Stimulated activated CD8-positive, alpha-beta memory T cell treated with anti-CD3 and anti-CD28 coated beads, Interleukin-7, amount 100 ng/mL, for 1 hour (primary cell): ENCODE measurements at places on chromosomes 16 and 17.

- no peak for DNase-seq
Observed at GRCh38 chr17:45262516-45263476, 902 bp upstream of the SPATA32 start.

- DNase-seq: no peak
Observed at GRCh38 chr17:82767041-82767754, 15.3 kb downstream of the TBCD start.

GRCh38 chr17:77677630-77678029 is 280.9 kb upstream of the TNRC6C start:
- DNase-seq: no peak

DNA sequence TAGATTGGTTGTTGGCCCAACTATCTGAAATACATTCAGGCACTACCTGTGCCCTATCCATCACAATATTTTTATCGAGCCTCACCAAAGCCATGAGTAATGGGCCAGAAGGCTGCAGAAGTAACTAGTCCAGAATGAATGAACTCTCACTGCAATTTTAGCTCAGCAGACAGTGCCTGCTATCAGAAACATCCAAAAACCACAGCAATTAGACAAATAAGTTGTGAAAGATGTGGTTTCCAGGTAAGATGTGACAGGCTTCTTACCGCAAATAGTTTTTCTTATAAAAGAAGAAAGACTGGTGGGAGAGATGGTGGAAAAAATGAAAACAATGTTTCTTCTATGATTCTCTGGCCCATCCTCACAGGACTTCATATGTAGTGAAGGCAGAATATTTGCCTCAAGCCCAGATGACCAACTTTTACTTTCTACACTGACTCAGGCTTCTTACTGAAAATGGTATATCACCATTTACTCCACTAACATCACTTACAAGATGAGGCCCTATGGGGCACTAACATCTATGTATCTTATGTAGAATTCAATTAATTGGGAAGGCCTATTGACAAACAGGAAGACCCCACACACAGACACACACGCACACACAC is 9.8 kb upstream of the RFFL start:
- DNase-seq: no peak

GRCh38 chr16:67014634-67015312 is 14.2 kb upstream of the CBFB start:
- DNase-seq: no peak

DNA sequence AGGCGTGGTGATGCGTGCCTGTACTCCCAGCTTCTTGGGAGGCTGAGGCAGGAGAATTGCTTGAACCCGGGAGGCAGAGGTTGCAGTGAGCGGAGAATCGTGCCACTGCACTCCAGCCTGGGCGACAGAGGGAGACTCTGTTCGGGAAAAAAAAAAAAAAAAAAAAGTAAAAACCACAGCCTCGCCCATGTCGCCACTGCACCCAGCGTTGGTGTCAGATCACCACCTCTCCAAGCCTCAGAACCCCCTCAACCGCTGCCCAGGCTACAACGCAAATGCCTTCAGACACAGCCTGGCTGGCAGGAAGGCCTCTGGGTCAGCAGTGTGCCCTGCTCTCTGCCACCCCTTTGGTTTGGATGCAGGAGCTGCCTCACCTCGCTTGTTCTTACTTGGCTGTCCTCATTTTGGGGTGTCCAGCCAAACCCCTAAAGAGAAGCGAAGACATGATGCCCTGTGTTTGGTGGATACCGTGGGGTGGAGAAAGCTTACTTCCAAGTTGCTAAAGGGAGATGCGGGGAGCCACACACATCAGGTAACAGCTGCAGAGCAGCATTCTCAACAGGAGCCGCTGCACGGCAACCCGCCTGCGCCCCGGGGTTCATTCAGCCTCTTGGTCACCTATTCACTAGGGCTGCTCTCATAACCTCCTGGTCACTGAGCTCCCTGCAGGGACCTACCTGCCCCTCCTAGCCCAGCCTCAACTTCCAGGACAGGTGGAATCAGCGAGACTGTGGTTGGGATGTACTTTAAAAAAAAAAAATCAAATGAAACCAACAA is 13.0 kb upstream of the CYTH1 start:
- DNase-seq: no peak

DNA sequence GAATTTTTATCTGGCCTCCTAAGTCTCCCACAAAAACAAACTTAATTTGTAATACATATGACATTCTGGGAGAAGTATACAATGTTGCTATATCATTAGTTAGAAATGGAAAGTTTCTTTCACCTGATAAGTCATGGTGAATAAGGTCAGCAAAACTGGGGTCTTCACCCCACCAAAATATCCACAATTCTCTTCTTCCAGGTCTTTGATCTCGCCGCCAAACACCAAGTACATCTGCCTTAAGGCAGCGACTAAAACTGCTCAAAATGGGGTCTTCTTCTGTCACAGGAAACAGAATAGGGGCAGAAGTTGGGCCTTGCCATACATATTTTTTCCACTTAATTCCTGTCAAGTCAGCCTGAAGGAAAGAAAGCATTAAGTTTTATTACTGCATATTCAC is 2.1 kb downstream of the MED13 start:
- no peak for DNase-seq
